Lower lobe of right lung (tissue), 2 donors: ENCODE measurements at places on chromosomes 2 and 18. TPM values are rescaled to one million over a fixed set of nuclear protein-coding genes. Genes with fewer than 3 reads are reported as not detected.

DNA sequence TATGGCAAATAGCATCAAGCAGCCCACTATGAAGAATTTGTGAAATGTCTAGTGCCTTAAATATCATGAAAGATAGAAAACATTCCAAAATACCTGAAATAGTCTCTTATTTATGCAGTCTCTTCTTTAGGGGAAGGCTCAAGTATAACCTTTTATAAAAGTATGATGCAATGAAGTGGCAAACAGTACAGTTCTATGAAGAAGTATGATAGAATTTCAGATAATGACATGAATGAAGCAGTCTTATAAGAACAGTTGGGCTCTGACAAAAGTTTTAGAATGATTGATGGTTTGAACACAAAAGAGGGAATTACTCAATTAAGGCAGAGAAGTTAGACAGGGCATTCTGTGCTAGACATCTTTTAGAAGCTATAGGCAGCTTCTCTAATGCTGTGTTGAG is 1791.8 kb upstream of the PIK3C3 start:
- DNase-seq, result no peak

DNA sequence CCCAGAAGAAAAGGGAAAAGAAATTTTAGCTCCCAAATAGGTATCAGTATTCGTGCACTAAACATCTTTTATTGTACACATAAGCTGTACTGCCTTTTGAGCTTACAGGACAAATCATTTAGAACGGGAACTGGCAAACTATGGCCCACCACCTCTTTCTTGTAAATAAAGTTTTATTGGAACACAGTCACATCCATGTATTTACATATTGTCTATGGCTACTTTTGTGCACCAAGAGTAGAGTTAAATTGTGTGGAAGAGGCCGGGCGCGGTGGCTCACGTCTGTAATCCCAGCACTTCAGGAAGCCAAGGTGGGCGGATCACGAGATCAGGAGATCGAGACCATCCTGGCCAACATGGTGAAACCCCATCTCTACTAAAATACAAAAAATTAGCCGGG is 5.7 kb downstream of the TM4SF20 start:
- no peak for DNase-seq

DNA sequence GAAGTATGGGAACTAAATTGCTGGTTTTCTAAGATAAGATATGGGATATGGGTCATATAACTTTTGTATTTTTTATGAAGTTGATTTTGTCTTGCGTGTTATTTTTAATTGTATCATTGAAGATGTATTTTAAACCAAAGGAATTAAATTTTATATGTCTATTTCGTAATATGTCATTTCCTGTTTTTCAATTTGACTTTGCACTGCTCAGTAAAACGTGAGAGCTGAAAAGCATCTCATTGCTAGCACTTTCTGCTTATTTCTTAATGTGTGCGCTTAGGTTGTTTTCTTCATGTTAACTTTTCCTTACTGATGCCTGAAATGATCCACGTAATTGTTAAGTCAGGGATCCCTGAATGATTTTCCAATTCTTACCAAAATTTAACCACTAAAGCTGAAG is 41.2 kb upstream of the KLF11 start:
- DNase-seq, result no peak

DNA sequence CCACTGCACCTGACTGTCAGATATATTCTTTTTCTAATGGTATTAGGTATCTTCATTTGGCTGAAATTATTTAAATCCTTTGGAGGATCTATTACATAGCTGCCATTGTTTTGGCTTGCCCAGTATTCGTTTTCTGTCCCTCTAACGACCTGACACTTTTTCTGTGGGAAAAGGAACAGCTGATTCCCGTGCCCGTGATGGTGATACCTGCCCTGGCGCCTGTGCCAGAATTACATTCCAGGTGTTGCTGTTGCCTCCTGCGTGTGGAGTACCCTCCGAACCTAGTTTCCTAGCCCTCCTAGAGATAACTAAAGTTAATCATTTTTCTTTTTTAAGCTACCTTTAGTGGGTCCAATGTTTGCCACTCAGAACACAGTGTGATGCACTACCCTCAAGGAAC is 14.0 kb downstream of the HOXD1 start:
- DNase-seq, result no peak

Gene TNFRSF11A
- 3.9 TPM for total RNA-seq
